Mesenteric fat pad (tissue), 1 donor: ENCODE measurements at places on chromosomes 5 and 9. TPM values are rescaled to one million over a fixed set of nuclear protein-coding genes. Genes with fewer than 3 reads are reported as not detected.

FBP1 gene
- 14.5 TPM for total RNA-seq

MVB12B gene
- total RNA-seq = 22.2 TPM

OGN gene
- total RNA-seq = 9.4 TPM

CATSPER3 gene
- 0.61 TPM for total RNA-seq

PDLIM4 gene
- total RNA-seq = 23.1 TPM

SLC45A2 gene
- not detected for total RNA-seq

TLX3 gene
- total RNA-seq = not detected

GPRIN1 gene
- total RNA-seq = 1.3 TPM

GRCh38 chr9:21993007-21993406 lies 1.2 kb downstream of the CDKN2A start:
- no peak for DNase-seq

- DNase-seq = no peak
These were observed 145.4 kb downstream of the PLPPR1 start for GRCh38 chr9:101173907-101174306.

GRCh38 chr9:126581893-126582292 lies 31.8 kb upstream of the LMX1B start:
- no peak for DNase-seq

GRCh38 chr9:73180403-73180802 lies 28.7 kb downstream of the ANXA1 start:
- DNase-seq = no peak

GRCh38 chr5:1686016-1686802 lies 113.4 kb downstream of the MRPL36 start:
- peak; percentile 78 for DNase-seq

DNA sequence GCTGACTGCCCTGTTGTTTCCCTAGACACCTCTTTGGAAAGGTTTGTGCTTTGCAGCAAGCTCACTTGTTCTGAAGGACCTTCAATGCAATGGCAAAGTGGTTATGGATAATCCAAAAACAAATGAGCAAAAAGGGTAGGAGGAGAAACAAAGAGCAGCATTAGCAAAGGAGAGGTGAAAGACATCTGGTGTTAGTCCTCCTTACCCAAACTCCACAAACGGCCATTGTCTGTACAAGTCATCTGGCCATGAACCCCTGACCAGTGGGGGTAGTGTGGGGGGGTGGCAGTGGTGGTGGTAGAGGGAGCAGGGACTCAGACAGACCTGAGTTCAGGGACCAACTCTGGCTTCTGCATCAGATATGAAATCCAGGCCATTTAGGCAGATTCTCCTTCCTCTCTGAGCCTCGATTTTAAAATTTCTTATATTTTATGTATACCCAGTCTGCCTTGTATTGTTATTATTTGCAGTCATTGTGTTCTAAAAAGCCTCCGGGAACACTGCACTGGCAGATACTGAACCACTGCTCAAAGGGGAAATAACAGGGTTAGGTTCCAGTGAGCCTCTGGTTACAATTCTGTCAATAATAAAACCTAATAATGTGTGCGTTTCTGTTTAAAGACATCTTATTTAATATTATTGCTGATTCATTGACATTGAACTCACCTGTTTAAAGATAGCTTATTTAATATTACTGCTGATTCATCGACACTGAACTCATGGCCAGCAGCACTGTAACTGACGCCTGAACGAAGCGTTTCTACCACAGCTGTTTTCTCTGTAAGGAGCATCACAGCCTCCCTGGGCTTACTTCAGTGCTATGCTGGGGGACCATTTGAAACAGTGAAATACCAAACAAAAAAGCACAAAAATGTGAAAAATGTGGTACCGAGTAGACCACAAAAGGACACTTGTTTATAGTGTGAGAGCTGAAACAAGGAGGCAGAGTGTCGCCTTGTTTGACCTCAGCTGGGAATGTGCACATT lies 156.0 kb downstream of the SEC61B start:
- DNase-seq = no peak

GRCh38 chr9:126248680-126249079 lies 77.9 kb upstream of the MVB12B start:
- DNase-seq = no peak

DNA sequence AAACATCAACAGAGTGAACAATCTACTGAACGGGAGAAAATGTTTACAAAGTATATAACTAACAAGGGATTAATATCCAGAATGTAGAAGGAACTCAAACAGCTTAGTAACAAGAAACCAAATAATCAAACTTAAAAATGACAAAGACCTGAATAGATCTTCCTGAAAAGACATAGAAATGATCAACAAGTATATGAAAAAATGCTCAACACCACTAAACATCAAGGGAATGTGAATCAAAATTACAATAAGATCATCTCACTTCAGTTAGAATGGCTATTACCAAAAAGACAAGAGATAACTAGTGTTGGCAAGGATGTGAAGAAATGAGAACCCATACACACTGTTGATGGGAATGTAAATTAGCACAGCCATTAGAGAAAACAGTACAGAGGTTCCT lies 218.8 kb downstream of the MCTP1 start:
- DNase-seq = no peak

GRCh38 chr9:110828264-110828663 lies 159.7 kb downstream of the MUSK start:
- no peak for DNase-seq

DNA sequence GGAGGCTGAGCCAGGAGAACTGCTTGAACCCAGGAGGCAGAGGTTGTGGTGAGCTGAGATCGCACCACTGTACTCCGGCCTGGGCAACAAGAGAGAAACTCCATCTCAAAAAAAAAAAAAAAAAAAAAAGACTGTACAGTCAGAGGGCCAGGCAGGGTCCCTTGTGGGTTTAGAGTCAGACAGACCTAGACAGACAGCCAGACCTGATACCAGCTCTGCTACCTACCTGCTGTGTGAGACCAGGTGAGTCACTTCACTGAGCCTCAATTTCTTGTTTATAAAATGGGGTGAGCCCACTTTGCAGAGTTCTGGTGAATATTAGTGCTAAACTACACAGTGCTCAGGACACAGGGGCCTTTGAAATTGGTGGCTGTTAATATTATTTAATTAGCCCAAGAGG lies 19.7 kb downstream of the TRIM14 start:
- no peak for DNase-seq

- DNase-seq = no peak
These were observed 310.6 kb downstream of the DIRAS2 start for GRCh38 chr9:90331826-90332575.

- no peak for DNase-seq
These were observed 58.1 kb downstream of the DMRT1 start for GRCh38 chr9:899440-900184.

DNA sequence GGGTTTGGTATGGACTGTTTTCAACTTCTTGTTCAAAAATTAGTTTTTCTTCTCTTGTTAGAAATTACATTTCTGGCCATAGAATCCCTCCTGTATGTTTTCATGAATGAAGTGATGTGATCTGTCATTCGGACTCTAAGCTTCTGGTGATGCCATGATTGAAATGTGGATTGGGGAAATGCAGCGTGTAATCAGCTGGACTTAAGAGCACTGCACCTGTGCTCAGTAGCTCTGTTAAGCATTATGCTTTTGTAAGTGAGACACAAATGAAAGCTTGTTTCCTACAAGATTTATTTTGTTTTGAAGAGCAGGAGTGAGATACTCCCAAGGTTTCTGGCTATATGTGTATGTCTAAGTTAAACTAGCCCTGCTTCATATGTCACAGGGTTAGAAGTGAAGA lies 24.0 kb upstream of the FAM120AOS start:
- DNase-seq = no peak

- DNase-seq = no peak
These were observed 86.7 kb downstream of the STK32A start for GRCh38 chr5:147321569-147321968.

- no peak for DNase-seq
These were observed 106.1 kb upstream of the ICE1 start for GRCh38 chr5:5316334-5316733.

- DNase-seq = no peak
These were observed 46.5 kb upstream of the GADD45G start for GRCh38 chr9:89558196-89558899.
